ENCODE measurements at places on chromosomes 13 and 19.

DNA sequence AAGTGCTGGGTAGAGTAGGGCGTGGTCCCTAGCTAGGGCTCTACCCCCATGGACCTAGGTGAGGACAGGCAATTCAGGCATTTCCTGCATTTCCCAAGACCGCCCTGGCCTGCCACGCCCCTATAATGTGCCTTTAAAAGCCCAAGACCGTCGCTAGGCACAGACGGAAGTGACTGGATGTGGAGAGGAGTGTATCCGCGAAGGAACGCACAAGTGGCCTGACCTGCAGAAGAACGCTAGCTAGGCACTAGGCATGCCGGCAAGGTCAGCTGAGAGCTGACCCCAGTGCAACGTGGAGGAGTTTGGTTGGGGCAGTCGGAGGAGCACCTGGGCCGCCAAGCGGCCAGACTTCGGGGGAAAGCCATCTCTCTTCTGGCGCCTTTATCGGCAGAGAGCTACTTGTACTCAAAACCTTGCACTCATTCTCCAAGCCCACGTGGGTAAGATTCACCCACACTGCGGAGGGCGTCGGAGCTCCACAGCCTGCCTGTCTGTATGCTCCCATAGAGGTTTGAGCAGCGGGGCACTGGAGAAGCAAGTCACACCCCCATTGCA lies 370.0 kb downstream of the FGF9 start:
- DNase-seq: no peak

- DNase-seq: no peak
Observed at GRCh38 chr13:92097337-92097903, 699.0 kb downstream of the GPC5 start.

- DNase-seq: no peak
Observed at GRCh38 chr13:60114499-60115028, 49.2 kb downstream of the DIAPH3 start.

DNA sequence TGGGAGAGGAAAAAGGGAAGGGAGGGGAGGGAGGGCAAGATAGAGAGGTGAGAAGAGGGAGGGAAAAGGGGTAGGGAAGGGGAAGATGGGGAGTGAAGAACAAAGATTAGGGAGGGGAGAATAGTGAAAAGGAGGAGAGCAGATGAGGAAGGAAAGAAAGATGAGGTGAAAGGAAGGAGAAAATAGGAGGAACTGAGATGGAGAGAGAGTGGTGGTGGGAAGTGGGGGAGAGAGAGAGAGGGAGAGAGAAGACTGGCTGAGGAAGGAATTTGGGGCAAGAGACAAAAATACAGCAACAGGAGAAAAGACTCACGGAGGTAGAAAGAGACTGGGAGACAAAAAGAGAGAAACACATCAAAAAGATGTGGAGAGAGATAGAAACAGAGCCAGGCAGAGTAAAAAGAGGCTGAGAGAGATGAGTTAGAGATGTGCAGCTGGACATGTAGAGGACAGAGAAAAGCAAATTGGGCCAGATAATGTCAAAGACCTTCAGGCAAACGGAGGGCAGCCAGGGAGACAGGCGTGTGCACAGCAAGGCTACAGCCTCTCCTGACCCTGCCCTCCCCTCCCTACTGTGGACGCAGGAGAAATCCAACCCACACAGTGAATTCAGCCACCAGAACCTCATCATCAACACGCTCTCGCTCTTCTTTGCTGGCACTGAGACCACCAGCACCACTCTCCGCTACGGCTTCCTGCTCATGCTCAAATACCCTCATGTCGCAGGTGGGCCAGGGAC lies 49.4 kb upstream of the CYP2B6 start:
- DNase-seq: no peak

- no peak for DNase-seq
Observed at GRCh38 chr13:89150362-89150761, 1479.2 kb downstream of the SLITRK5 start.

DNA sequence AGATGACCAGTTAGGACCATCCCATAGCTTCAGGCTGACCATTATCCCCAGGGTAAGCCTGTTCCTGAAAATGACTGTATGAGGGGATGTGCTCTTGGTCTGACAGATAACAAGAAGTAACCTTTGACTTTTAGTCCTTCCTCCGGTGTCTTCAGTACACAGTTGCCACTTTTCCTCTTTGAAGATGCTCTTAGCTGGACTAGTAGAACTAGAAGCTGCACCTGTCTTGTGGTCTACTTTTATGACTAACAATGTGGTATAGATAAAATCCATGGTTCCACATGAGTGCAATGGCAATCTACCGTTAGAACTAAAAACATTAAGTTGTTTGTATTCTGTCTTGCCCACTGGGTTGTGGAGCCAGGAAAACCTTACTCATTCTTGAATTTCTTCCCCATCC lies 5.9 kb upstream of the RUBCNL start:
- DNase-seq: no peak

- no peak for DNase-seq
Observed at GRCh38 chr19:30119180-30119908, 177.3 kb downstream of the URI1 start.
